A549 (cell line): ENCODE measurements at places on chromosomes 7 and 10.

DNA sequence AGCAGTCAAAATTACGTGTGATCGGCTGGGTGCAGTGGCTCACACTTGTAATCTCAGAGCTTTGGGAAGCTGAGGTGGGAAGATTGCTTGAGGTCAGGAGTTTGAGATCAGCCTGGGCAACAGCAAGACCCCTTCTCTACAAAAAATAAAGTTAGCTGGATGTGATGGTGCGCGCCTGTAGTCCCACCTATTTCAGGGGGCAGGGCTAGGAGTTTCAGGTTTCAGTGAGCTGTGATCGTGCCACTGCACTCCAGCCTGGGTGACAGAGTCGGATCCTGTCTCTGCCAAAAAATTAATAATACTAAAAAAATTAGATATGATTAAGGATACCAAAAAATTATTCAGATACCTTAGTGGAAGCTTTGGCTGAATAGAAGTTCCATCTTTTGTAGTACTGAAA is 136.4 kb downstream of the SDK1 start:
- no peak for DNase-seq

DNA sequence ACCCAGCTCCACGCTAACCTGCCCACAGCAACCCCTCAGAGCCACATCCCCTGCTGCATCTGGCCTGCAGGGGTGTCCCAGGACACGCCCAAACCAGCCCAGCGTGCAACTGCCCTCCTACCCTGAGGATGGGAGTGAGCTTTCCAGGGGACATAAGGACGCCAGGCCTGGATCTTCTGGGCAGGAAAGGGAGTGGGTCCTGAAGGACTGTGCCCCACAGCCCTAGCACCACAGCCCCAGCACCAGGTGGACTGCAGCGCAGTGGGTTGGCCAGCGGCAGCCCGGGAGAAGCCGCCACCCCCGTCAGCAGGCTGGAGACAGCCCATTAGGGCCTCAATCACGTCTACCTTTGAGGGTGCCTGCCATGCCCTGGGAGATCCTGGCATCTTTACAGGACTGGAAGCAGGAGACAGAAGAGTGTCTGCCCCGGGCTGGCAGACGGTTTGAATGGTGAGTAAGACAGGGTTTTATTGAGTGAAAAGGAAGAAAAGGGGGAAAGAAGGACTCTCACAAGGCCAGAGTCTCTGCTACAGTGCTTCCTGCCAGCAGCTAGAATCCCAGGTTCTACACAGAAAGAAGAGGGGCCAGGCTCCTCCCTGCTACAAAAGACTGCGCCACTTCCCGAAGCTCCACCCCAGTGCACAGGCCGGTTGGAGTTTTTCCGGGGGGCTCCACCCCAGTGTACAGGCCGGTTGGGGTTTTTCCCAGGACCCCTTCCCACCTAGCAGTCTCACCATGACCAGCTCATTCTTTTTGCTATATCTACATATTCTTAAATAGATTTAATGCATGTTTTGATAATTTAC is 69.8 kb upstream of the KCTD7 start:
- peak; percentile 9 for DNase-seq

DNA sequence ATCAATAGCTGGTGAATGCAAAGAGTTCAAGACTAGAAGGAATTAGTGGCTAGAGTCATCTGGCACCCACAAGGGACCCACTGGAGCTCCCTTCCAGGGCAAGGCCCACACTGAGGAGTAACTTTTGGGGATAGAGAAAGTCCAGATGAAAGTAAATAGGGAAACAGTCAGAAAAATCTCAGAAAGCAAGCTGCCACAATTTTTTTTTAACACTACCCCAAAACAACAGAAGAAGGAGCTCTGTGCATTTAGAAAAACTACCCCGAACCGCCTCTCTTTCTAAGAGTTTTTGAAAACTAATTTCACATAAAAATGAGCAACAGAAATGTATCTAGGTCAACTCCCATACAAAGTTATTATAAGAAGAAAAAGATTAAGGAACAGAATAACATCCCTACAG is 42.2 kb downstream of the AOAH start:
- DNase-seq: no peak

DNA sequence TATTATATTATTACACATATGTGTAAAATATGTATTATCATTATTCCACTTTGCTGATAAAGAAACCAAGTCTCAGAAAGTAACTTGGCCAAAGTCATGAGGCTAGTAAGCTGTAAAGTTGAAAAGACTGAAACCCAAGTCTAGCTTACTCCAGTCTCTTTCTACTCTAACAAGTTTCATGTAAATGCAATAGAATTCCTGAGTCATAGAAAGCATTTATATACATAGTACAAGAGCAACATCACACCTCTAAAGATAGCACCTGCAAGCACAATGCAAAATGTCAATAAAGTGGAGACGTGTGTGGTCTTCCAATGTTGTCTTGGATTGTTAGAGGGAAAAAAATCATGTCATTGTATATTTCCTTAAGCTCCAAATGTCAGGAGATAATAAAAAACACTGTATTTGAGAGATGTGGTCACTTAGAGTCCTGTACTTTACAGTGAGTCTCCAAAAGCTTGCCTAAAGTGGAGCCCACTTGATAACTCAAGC is 430.3 kb upstream of the NRP1 start:
- DNase-seq: no peak

GRCh38 chr10:10294184-10294880 is 723.3 kb upstream of the CELF2 start:
- DNase-seq: no peak

DNA sequence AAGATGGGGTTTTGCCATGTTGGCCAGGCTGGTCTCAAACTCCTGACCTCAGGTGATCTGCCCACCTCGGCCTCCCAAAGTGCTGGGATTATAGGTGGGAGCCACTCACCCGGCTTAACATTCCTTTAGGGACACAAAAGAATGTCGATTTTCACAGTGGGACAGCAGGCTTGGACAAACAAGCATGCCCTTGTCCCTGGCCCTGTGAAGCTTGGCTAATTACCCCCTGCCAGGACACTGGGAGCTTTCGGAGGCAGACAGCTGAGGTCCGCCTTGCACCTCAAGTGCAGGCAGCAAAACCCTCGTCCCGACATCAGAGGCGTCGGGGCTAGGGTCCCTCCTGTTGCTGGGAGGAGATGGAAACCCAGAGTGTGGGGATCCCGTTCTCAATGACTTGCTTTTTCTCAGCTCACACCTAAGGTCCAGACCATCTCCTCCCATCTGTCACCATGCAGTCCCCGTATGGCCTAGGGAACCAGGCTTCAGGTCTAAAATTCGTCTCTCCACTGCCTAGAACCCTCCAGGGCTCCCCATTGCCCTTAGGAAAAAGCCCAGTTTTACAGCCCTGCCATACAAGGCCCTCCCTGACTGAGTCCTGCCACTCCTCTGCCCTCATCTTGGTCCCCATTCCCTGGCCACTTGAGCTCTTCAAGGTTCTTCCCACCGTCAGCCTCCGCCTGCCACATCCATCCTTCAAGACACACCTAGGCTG is 6.3 kb upstream of the CLIP2 start:
- no peak for DNase-seq

DNA sequence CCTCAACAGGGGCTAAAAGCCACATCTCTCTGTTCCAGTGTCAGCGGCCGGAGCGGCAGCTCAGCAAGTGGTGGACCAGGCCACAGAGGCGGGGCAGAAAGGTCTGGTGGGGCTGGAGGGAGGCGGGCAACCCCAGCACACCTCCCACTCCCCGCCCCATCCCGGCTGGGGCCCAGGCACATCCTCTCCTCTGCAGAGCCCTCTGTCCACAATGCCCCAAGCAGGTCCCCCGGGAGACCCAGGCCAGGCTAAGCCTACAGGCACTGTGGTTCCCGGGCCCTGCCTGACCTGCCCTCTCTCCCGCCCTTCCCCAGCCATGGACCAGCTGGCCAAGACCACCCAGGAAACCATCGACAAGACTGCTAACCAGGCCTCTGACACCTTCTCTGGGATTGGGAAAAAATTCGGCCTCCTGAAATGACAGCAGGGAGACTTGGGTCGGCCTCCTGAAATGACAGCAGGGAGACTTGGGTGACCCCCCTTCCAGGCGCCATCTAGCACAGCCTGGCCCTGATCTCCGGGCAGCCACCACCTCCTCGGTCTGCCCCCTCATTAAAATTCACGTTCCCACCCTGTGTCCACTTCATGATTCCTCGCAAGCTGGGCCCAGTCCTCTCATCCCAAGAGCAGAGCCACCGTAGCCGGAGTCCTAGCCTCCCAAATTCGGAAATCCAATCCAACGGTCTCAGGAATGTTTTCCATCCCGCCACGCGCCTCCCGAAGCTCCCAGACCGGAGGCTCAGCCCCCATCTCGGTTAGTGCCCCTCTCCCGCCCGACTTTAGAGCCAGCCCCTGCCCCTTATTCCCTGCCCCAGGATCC is 2.1 kb downstream of the ADIRF start:
- no peak for DNase-seq
